Ecto neural progenitor cell (in vitro differentiated cells): ENCODE measurements at places on chromosomes 16 and 17.

GRCh38 chr16:11615748-11616447 lies 29.2 kb upstream of the LITAF start:
- no peak for DNase-seq

GRCh38 chr17:71628306-71628705 lies 492.5 kb upstream of the SOX9 start:
- no peak for DNase-seq

GRCh38 chr16:11604783-11605563 lies 18.3 kb upstream of the LITAF start:
- DNase-seq = no peak

- DNase-seq = peak; percentile 90
Observed at GRCh38 chr17:40803617-40804082, 3.9 kb upstream of the KRT28 start.

DNA sequence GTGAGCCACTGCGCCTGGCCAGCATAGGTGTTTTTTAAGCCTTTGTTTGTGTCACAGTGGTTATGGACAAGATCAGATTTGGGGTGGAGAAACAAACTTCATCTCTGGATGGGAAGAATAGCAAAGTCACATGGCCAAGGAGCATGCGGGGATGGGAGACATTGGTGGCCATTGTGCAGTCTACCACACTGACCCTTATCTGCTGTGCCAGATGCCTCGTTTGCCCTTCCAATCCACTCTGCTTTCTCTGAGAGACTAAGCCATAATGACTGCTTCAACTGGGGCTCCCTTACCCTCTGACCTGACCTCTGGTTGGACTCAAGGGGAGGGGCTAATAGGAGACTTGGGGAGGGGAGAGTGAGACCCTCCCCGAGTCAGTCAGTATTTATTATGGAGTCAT lies 166.8 kb downstream of the PRKCB start:
- DNase-seq = no peak

- DNase-seq = no peak
Observed at GRCh38 chr16:58533751-58534470, 18.6 kb downstream of the SETD6 start.

DNA sequence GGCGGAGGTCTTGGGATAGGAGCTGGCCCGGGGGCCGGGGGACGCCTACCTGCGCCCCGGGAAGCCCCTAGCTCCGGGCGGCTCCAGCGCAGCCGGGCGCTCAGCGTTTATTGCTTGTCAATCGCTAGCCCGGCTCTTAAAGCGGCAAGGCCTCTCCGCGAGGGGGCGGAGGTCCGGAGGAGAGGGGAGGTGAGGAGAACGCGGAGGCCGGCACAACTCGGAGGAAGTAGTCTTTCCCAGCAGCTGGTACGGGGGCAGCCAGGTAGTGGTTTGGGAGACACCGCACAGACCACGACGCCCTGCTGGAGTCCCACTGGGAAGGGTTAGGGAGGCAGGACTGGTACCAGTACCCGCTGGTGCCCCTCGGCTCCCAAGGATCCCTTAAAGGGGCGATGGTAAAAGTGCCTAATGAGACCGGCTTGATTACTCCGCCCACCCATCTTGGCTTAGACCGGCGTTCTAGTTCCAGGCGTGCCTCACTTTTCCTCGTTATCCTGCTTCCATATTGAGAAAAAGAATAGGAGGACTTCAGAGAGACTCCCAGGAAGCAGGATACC lies at the start of gene MPP2:
Gene MPP2 (minus strand): TSS at position 112 of the 557 bp plus-strand sequence. CDS start 3,076 bp downstream, outside the sequence.
- DNase-seq = peak; percentile 95

GRCh38 chr16:79536958-79537357 lies 63.6 kb downstream of the MAF start:
- no peak for DNase-seq

DNA sequence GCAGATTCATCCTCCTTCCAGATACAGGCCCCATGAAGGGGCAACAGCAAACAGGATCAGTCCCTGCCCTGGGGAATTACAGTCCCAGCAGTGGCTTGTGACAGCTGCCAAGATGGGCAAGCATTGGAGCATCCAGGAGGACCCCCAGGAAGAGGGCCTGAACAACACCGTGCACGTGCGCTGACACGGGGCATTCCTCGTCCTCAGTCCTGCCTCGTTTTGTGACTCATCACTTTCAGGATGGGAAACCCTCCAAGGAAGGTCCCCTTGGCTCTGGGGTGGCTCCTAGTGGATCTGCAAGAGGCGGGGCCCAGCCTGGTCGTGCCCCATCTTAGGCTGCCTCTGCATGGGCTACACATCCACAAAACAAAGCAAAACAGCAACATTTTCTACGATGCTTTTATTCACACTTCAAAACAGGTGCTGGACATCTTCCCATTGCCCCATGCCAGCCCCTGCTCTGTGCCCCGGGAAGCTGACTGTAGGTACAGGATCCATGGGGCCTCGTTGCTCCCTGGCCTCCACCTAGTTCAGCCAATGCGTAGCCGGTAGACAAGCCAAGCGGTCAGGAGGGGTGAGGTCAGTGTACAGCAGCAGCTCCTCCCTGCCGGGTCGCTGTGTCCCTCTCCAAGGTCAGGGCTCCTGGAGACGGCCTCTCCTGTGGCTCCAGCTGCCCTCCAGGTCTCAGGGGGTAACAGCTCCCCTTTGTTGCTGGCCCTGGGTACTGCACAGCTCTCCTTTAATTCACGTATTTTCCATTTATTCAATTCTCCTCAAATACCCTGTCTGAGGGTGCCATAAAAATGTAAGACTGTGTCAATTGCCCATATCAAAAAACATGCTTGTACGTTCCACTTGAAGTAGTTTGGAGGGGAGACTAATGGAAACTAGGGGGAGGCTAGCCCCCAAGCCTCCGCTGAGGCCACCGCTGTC lies 32.2 kb downstream of the ACTG1 start:
- no peak for DNase-seq

- DNase-seq = no peak
Observed at GRCh38 chr16:971981-972315, 1.2 kb upstream of the LMF1 start.

- no peak for DNase-seq
Observed at GRCh38 chr16:10522966-10523365, 57.4 kb downstream of the EMP2 start.

- no peak for DNase-seq
Observed at GRCh38 chr16:88810166-88810911, 1.4 kb downstream of the APRT start.

- peak; percentile 76 for DNase-seq
Observed at GRCh38 chr17:81910840-81911276, 341 bp downstream of the PCYT2 start.

- DNase-seq = no peak
Observed at GRCh38 chr16:60703096-60703495, 1333.1 kb downstream of the CDH8 start.

GRCh38 chr16:4703906-4704305 lies 10.5 kb downstream of the NUDT16L1 start:
- DNase-seq = no peak

DNA sequence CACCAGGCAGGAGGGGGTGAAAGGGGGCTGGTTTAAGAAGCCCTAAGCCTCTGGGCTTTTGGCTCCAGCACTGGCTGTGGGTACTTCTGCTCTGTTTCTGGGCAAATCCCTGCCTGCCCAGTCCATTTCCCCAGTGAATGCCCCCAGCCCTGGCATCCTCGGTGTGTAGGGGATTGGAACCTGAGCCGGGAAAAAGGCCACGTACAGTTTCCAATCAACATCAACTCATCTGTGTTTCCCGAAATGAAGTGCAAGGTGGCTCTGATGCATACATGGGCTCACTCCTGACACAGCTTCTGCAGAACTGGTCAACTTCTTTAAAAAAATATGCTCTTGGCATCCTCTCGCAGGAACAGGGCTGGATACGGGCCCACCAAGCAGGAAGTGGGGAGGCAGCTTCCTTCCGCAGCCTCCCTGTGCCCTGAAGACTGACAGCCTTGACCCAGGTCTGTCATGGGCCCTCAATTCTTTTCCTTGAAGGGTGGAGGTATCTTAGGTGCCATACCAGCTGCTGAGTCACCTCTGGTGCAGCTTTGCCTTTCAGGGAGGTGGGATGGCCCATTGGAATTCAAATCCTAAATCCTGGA lies 73.3 kb downstream of the N4BP1 start:
- DNase-seq = no peak

DNA sequence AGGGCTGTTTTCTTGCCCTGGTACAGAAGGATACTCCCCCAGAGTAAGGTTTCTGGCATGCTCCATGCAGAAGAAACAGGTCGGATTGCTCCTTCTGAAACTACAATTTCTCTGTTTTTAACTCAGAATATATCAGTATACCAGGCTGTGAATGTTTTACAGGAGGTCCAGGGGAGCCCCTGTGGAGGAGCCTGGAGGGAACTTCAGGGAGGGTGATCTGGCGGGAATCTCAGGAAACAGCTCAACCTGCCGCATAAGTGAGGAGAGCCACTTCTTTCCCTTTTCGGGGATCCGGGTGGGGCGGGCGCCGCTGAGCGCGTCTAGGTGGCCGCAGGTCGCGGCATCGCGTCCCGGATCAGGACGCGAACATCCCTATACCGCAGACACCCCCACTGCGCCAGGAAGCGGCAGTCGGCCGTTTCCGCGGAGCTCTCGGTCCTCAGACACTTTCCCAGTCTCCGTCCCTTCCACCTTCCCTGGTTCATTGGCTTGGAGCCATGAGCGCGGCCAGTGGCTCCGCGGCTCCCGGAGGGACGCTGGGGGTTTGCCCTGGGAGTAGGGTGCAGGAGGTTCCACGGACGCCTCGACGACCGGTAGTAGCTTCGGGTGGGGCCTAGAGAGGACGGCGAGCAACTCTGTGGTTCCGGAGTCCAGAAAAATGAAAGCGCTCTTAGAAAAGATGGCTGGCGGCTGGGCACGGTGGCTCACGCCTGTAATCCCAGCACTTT lies 3.1 kb upstream of the ZNF764 start:
- no peak for DNase-seq

GRCh38 chr16:66605177-66605978 lies 874 bp downstream of the CMTM3 start:
- DNase-seq = peak; percentile 73

DNA sequence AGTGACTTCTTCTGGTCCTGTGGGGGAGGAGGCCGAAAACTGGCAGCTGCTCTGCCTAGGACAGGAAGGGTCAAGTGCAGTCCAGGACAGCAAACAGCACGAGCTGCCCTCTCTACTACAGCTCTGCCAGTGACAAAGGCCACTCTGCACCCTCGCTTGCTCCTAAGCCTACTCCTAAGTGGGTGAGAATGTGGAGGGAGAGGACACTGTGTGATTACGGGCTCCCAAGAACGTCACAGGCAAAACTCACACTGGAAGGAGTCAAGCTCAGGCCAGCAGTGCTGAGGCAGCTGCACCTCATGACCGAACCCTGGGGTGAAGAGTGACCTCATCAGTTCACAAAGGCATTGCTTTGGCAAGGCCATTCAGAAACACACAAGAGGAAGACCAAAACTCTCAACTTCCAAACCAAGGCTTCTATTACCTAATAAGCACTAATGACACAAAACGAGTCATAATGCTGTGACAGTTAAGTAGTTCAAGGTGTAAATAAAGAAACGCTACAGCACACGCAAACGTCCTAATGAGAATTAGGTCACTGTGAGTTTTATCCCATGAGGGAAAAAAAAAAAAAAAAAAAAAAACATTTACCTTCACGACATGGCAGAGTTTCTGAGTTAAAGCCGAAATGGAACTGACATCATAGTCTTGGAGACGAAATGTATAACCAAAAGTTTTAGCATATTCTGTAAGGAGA lies 35.1 kb downstream of the MARF1 start:
- no peak for DNase-seq

DNA sequence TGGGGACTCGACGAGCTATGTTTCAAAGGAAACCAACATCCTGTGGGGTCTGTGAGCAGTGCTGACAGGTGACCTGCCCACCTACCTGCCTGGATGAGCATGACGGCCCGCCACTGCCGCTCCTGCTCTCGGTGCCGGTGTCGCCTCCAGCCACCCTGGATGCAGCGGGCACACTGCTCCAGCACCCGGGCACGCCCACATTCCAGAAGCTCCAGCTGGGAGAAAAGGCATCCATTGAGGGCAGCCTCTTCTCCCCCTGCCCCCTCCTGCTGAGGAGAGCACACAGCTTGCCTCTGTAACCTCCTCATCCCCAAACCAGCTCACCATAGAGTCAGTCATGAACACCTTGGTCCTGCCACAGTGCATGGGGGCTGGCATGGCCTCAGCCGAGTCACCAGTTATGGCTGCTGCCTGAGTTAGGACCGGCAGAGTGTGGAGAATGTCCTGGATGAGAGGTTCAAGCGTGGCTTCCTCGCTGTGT lies 14.3 kb downstream of the ZNHIT3 start:
- DNase-seq = no peak

GRCh38 chr17:49362723-49363117 lies 670 bp upstream of the ZNF652 start:
- no peak for DNase-seq

DNA sequence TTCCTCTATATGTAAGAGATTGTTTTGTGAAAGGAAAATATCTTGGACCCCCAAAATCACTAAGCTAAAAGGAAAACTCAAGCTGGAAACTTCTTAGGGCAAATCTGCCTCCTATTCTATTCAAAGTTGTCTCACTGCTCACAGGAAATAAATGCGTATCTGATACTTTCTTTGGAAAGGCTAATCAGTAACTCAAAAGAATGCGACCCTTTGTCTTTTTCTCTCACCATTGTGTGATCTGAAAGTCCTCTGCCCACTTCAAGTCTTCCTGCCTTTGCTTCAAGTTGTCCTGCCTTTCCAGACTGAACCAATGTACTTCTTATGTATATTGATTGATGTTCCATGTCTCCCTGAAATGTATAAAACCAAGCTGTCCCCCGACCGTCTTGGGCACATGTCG lies 157.3 kb downstream of the KIF2B start:
- no peak for DNase-seq

DNA sequence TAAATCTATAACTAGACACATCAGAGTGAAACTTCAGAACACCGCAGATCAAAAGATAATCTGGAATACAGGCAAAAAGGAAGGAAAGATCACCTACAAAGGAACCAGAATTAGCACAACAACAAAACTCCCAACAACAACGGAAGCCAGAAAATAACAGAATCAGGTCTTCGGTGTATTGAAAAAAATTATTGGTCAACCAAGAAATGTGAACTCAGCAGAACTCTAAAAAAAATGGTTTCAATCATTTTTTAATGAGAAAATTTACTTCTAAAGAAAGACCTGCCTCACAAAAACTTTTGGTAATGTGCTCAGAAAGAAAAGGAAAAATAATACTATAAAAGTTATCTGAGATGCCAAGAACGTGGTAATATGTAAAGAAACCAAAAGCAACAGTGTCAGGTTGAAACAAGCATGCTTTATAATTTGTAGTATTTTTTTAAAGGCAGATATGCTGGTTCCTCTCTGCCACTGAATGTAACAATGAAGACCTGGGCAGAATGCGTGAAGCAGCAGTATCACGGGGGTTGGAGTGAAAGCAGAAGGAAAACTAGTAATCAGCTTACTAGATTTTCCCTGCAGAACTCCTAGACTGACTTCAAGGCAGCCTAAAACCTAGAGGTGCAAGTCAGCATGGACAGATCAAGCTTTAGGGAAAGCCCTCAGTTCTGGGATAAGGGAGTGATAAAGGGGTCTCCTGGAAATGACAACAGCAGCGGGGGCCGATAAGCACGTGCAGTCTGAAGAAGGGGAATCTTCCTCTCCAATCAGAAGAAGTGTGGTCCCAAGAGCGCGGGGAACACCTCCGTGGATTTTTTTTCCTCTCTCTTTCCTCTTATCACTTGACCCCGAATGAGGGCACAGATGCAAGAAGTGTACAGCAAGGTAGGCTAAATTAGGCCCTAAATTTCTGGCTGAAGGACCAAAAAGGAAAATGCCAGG lies 80.9 kb upstream of the TEKT1 start:
- no peak for DNase-seq

- DNase-seq = no peak
Observed at GRCh38 chr17:58279736-58280479, 827 bp downstream of the MPO start.

GRCh38 chr16:11597235-11598095 lies 10.7 kb upstream of the LITAF start:
- no peak for DNase-seq

- DNase-seq = no peak
Observed at GRCh38 chr16:58290861-58291260, 4.0 kb downstream of the PRSS54 start.
